ENCODE measurements at places on chromosomes 4 and X.

GRCh38 chrX:3787856-3788255 is 74.4 kb upstream of the PRKX start:
- DNase-seq = no peak

DNA sequence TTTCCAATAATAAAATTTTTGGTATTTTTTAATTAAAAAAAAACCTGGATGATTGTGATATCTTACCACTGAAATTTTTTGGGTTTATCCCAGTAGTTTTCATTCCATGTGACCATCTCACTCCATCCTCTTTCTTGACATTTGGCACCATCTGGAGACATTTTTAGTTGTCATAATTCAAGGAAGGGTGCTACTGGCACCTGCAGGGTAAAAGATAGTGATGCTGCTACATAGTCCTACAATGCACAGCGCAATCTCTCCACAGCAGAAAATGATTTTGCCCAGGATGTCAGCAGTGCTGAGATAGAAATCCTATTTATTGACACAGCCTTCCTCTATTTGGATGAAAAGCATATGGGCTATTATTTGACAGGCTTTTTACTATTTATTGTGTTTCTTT is 79.3 kb downstream of the RBPJ start:
- DNase-seq = no peak

DNA sequence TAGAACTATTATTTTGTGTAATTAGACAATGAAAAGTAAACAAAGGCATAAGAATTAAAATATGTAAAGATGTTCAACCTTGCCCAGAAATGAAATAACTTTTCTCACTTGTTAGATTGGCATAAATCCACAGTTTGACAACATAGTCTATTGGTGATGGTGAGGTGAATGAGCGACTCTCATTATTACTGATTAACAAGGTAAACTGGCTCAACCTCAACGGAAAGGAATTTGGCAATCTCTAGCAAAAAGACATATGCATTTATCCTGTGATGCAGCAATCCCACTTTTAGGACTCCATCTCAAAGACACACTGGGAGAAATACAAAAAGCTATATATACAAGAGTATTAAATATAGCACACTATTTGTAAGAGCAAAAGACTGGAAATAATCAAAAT is 22.3 kb downstream of the UBA6 start:
- no peak for DNase-seq

DNA sequence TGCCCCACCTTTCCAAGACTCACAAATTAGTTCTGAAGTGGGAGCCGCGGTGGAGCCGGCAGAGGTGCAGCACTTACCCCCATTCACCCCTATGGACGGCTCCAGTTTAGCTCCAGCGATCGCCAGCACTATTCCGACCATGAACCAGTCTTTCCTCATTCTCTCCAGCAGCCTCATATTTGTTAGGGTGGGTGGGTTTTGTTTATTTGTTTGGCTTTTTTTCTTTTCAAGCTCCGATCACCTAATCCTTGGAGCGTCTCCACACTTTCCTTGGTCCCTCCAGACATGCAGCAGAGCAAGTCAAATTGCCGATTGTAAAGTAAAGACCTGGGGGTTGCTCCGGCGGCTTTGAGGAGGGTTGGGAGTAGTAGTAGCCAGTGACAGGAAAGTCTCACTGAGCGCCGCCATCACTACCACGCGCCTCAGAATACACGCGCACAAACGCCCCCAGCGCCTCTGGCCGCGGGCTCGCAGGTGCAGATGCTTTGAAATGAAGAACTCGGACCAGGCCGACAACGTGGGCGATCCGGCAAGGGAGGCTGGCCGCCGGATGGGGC is at the start of gene SLC10A7:
Gene SLC10A7 (minus strand): TSS at position 400 of the 557 bp plus-strand sequence. CDS start 223 bp downstream, at position 177.
- DNase-seq = peak; percentile 74

DNA sequence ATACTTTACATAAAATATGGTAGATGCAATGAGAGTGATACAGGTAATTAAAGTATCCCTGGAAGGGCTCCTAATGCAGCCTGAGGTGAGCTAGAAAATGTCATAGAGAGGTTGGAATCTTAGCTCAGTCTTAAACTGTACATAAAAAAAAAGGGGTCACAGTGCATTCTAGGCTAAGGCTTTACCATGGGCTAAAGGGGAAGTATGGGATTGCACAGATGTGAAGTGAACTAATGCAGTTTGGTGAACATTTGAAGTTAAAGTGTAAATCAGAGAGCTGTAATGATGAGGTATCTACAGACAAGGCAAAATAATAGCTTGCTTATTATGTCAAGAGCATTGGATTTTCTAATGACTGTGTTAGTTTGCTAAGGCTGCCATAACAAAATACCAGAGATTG is 405.9 kb downstream of the ADGRL3 start:
- no peak for DNase-seq

GRCh38 chrX:23515028-23515427 is 152.3 kb upstream of the PRDX4 start:
- no peak for DNase-seq

- DNase-seq = no peak
Observed at GRCh38 chrX:154599531-154599930, 14.6 kb downstream of the CTAG1A start.

DNA sequence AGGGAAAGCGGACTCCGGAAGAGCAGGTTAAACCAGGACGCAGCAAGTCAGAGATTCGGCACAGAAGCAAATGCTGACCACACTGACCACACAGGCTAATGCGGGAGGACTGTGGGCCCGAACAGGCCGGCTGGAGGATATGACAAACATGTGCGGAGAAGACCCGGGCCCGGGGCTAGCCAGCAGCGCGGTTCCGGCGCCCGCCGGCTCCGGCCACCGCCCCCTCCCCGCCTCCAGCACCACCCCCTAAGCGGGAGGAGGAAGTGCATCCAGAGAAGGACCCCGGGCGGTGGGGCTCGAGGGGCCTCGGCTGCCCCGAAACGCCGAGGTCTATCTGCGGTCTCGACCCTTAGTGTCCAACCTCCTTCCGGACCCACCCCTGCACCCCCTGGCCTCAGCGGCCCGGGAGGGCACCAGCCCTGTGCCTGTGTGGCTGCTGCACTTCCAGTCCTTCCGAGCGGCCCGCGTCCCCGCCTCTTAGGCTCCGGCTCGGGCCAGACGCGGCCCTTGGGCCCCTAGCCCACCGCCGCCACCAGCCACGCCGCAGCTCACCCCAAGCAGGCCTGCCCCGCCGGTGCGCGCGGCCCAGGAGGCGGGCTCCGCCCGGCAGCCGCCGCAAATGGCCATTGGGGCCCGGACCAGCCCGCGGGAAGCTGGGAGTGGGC is 2.1 kb downstream of the ELOVL6 start:
- peak; percentile 25 for DNase-seq

- no peak for DNase-seq
Observed at GRCh38 chr4:54104907-54105306, 4.9 kb downstream of the GSX2 start.

GRCh38 chr4:106565727-106566126 is 197.1 kb upstream of the GIMD1 start:
- no peak for DNase-seq

- no peak for DNase-seq
Observed at GRCh38 chr4:119197772-119198212, 14.7 kb upstream of the USP53 start.

- DNase-seq = no peak
Observed at GRCh38 chr4:65450899-65451298, 219.4 kb downstream of the EPHA5 start.

DNA sequence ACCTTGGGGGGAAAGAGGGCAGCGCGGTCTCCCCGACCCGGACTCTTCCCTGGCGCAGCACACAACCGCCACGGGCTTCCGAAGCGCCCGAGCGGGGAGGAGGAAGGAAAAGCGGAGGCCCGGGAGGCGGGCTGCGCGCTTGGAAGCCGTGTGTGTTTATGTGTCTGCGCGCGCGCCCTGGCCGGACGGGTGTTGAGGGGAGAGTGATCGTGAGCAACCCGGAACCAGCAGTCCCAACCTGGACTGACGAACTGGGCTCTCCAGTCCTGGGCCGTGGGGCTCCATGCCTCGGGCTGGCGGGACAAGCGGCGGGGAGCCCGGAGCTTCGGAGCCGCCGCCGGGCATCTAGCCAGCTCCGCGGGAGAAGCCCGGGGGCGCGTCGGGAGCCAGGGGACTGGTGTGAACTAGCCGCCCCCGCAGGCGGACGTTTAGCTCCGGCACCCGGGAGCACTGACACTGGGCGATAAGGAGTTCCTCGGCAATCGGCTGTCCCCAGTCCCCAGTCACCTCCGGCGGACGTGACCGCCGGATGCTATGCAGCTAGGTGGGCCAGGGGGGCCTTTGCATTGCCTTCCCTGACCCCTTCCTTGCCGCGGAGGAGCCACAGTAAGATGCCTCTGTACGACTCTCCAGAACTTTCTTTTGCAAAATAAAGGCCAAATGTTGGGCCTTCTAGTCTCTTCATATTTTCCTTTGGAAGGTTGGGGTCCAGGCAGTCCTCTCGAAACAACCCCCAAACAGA is 74.8 kb upstream of the BCOR start:
- peak; percentile 58 for DNase-seq

GRCh38 chr4:168659741-168660465 is 163.1 kb downstream of the PALLD start:
- DNase-seq = no peak

GRCh38 chr4:7120341-7120740 is 52.5 kb upstream of the GRPEL1 start:
- no peak for DNase-seq

DNA sequence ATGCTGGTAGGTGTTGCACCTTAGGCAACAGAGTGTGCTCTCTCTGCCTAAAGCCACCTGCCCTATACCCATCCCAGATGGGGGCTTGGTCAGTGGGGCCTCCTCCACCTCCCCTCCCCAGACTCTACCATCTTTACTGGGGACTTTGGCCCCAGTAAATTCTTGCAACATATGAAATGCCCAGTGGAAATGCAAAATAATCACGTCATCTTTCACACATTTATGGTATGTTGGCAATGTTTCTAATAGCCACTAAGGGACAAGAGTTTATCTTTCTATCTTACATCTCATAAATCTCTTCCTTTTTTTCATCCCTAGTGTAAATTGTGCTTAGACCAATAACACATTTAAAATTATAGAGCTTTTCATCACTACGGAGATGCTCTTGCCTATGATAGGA is 103.0 kb upstream of the MAML3 start:
- DNase-seq = no peak

- DNase-seq = no peak
Observed at GRCh38 chr4:65019775-65020174, 610.5 kb upstream of the TECRL start.

GRCh38 chr4:184281231-184282139 is 63.8 kb upstream of the ENPP6 start:
- DNase-seq = peak; percentile 36

DNA sequence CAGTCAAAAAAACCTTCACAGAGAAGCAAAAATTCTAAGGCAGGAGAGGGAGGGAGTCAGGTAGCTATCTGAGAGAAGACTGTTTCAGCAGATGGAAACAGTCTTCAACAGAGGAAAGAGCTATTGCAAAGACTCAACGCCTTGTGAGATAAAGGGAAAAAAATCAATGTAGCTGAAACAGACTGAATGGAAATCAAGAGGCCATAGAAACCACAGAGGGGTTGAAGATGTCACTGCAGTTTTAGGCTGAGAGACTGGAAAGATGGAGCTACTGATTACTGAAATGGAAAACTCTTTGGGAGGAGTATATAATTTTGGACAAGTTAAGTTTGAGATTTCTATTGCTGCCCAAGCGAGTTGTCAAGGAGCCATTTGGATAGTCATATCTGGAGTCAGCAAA is 28.4 kb upstream of the CXCL8 start:
- DNase-seq = no peak

DNA sequence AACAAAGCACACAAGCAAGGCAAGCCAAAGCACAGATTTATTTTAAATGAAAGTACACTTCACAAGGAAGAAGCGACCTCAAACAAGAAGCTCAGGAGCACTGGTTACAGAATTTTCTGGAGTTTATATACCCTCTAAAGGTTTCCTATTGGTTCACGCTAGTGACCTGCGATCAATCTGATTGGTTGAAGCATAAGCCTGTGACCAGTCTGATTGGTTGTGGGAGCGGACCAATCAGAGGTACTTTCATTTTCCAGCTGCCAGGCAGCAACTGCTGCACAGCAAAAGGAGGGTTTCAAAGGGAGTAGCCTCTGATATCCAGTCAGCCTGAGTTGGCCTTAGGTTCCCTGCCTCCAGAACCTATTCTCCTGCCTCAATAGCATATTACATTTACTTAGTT is 4.6 kb upstream of the AREG start:
- DNase-seq = no peak

GRCh38 chrX:17706676-17707075 is 30.6 kb upstream of the SCML1 start:
- no peak for DNase-seq

DNA sequence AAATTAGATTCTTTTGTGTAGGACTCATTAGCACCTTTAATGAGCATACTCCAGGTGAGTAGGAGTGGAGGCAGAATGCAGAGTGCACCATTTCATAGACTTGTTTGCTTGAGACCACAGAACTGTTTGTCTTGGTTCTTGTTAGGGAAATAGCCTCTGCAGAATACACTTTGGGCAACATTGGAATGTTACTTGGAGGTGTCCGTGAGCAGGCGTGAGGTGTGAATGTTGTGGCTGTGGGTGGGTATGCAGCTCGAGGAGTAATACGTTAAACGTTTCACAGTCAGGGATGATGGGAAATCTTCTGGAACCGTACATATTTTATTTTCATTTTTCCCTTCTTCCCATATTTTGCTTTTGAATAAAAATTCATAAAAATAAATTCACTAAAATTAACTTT is 31.6 kb downstream of the PAQR3 start:
- DNase-seq = no peak

GRCh38 chr4:11418610-11419009 is 10.1 kb downstream of the HS3ST1 start:
- peak; percentile 5 for DNase-seq

- peak; percentile 6 for DNase-seq
Observed at GRCh38 chrX:120604361-120604782, 471 bp downstream of the MCTS1 start.

GRCh38 chr4:150799207-150799606 is 215.9 kb downstream of the LRBA start:
- no peak for DNase-seq

DNA sequence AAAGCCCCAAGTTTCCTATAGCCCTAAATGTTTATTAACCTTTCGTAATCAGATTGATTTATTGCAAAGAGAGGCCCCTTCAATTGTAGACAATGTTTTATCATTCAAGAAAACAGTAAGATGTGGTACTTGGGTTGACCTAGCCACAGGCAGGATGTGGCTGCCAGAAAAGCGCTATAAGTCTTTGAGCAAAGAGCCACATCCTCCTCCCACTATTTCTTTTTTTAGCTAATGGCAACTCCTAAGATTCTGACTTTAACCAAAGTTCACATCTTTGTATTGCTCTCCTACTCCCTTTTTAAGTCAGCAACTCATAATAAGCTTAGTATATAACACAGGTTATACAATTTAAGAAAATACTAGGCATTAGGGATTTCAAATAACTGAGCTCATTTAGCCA is 70.7 kb upstream of the PPP3CA start:
- DNase-seq = peak; percentile 9

- no peak for DNase-seq
Observed at GRCh38 chr4:2995546-2996265, 32.3 kb downstream of the GRK4 start.
